ENCODE measurements at places on chromosomes 16 and 17. TPM values are rescaled to one million over a fixed set of nuclear protein-coding genes. Genes with fewer than 3 reads are reported as not detected.
A peak's percentile ranks its signal among the peaks of the same experiment; 100 is the strongest.

DNA sequence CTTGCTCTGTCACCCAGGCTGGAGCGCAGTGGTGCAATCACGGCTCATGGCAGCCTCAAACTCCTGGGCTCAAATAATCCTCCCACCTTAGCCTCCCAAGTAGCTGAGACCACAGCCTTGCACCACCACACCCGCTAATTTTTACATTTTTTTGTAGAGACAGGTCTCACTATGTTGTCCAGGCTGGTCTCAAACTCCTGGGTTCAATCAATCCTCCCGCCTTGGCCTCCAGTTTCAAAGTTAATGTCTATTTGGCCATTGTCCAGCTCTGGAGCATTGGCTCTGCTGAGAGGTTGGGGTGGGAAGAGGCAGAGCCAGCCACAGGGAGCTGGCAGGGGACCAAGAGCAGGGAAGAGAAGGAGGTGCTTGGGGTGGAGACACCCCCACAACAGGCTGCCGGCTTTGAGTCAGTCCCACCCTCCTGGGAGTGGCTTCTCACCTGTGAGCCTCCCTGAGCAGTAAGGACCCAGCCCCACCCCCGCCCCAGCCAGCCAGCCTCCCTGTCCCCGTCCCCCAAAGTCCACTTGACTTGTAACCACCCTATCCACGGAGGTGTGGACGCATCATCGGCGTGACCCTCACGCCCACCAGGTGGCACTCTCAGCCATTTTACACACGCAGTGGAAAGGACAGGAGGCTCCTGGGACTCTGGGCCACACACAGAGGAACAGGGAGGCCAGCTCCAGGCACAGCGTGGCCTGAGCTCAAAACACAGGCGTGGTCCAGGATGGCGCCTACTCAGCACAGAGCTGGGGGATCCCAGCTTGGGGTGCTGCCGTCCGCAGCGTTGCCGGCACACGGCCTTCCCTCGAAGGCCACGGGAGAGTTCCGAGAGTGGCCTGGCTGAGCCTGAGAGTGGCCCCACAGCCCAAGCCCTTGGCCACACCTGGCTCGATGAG lies 22.8 kb upstream of the PVALEF start:
- peak; percentile 99 for ATAC-seq

GRCh38 chr16:67474551-67475455 lies 6.2 kb downstream of the ATP6V0D1 start:
- no peak for ATAC-seq

DNA sequence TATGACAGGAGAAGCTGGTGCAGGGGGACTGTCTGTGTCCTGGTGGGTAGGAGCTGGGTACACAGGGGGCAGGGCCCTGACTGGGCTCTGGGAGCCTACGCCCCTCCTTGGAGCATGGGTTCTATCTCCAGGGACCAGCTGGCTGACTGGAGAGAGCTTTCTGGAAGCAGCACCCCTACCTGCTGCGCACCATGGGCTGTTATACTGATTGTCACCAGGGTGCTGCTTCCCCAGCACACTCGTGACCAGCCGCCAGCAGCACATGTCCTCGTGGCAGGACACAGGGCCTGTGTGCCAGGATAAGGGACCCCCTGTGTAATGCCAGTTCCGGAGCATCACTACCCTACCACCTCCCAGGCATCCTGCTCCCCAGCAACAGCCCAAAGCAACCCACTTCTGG lies 106.0 kb downstream of the AMFR start:
- ATAC-seq, result no peak

GRCh38 chr16:75261590-75262078 lies 10.2 kb upstream of the BCAR1 start:
- ATAC-seq, result no peak

- ATAC-seq, result no peak
Observed at GRCh38 chr16:55835581-55835980, 2.7 kb upstream of the CES1 start.

DNA sequence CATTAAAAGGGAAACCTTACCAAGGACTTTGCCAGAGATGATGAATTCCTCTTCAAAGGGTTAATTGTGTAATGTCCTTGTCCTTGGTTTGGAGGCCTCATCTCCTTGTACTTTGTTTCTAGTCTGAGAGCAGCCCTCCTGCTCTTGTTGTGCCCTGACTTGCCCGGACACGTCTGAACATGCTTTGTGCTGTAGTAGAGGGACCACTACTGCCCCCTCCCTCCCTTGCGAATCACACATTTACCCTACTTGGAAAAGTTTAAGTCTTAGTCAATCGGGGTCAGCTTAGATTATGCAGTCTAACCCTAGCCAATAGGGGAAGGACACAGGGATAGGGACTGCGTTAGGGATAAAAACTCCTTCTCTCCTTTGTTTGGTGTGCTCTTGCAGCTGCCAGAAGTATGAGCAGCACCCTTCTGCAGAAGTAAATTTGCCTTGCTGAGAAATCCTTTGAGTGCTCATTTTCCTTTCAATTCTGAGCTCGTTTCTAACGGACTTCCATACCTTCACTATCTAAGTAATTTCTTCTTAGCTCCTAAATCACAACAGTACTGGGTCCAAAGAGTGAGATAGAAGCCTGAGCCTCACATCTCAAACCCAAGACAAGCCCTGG lies 26.4 kb upstream of the CLEC3A start:
- ATAC-seq, result no peak

DNA sequence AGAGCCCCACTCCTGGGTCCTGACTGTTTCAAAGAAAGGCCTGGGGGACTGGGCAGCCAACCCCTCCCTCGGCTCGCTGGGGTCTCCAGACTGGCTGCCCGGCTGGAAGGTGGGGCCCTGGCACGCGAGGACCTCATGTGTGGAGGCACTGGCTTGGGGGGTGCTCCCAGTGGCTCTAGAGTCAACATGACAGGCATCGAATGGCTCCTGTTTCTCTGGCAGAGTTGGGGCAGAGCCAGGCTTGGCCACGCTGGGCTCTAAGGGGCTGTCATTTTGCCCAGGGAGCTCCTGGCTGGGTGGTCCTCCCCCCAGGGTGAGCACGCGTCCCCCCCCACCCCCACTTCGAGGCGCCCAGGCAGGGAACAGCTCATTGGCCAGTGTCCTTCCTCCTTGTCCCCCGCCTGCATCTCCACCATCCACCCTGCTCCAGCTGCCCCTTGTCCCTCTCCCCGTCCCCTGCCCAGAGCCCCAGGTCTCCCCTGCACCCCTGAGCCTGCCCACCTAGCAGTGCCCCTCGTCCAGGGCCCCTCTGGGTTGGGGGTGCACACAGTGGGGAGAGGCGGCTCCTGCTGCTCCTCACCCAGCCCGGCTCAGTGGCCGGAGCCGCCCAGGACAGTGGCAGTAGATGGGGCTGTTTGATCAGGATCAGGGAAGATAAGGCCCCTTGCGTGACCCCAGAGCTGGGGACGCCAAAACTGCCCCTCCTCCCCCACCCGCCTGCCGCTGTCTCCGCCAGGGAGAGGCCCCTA lies 2.7 kb downstream of the GCGR start:
- no peak for ATAC-seq

DNA sequence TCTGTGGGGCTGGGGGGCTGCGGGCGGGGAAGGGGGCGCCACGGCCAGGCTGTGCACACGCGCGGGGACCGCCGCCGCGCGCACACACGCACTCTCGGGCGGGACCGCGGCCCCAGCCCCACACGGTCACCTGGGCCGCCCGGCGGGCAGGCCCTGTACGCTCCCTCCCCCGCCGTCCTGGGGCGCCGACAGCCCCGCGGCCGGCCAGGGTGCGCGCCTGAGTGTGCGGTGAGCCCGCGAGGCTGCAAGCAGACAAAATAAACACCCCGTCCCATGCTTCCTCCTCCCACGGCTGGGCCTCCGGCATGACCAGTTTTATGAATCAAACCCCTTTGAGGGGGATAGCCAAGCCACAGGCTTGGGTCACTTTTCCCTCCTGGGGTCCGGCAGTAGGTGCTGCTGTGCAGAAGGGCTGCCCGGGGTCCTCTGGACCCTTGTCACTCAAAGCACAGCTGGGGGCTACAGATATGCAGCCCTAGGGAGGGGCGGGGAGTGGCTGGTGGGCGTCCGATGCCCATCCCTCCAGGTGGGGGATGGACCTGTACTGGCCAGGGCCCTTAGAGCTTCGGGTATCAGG lies 441 bp downstream of the VASN start:
- ATAC-seq, result peak; percentile 34

DNA sequence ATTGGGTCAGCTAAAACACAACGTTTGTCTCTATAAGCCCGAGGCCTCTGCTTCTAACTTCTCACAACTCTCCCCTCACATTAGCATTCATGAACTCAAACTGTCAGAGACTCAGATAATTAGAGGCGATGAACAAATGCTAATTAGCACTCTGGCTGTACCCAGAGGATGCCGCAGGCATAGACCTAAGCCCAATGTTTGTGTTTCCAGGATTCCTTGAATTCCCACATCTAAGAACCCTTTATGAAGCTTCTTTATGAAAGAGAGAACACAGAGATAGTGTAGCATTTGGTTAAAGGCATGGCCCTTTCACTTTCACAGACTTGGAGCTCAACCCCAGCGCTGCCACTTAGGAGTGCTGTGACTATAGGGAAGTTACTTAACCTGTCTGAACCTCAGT lies 512.2 kb downstream of the GRIN2A start:
- ATAC-seq, result peak; percentile 70

DNA sequence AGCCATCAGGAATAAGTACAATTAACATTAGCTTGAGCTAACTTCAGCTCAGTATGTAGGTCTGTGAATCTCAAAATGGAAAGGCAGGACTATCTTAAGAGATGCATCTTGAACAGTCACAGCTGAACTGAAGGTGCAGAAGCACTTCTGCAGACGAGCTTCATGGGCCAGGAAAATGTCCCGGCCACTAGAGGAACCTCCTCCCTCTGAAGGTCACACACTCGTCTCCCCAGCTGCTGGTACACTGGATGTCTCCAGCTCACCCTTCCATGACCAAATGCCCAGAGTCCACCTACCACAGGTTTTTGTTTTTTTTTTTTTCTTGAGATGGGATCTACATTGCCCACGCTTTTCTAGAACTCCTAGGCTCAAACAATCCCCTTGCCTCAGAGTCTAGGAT lies 33.2 kb downstream of the WDR59 start:
- no peak for ATAC-seq

- no peak for ATAC-seq
Observed at GRCh38 chr16:424623-425081, 797 bp upstream of the RAB11FIP3 start.

- ATAC-seq, result no peak
Observed at GRCh38 chr17:17151962-17152361, 54.2 kb downstream of the PLD6 start.

GRCh38 chr16:85061566-85061965 lies 34.0 kb downstream of the KIAA0513 start:
- no peak for ATAC-seq

- ATAC-seq, result no peak
Observed at GRCh38 chr17:72511874-72512273, 391.1 kb downstream of the SOX9 start.

GRCh38 chr16:70757183-70757582 lies 43.8 kb downstream of the VAC14 start:
- peak; percentile 37 for ATAC-seq

- peak; percentile 56 for ATAC-seq
Observed at GRCh38 chr16:84175350-84176081, 11.3 kb downstream of the TAF1C start.

- no peak for ATAC-seq
Observed at GRCh38 chr16:66269617-66270332, 96.7 kb upstream of the CDH5 start.

DNA sequence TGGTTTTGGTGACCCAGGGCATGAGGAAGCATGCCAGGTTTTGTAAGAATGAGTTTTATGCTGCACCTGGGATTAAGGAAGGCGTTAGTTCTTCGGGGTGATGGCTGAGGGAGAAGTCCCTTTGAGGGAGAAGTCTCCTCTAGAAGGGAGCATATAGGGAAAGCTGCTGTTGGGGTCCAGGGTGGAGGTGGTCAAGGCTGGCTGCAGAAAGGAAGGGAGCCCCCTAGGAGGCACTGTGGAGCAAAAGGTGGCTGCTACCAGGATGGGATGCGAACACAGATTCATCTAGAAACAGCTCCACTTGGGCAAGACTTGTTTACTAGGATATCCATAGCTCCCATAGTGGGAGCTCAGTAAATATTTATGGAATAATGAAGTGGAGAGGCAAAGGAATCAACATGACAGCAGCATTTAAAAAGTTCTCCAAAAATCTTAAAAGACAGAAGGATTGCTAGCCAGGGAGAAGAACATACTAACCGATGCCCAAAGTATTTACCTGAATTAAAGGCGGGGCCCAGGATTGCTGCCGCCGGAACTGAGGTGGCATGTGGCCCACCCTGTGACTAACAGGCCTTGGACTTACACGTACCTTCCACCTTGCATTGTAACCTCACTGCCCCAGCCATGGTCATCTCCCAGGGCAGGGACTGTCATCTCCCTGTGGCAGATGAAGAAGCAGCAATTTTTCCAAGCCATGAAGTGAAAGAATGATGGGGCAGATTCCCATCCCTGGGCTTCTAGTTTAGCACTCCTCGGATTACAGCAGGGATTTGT lies 7.1 kb upstream of the LPCAT2 start:
- no peak for ATAC-seq

DNA sequence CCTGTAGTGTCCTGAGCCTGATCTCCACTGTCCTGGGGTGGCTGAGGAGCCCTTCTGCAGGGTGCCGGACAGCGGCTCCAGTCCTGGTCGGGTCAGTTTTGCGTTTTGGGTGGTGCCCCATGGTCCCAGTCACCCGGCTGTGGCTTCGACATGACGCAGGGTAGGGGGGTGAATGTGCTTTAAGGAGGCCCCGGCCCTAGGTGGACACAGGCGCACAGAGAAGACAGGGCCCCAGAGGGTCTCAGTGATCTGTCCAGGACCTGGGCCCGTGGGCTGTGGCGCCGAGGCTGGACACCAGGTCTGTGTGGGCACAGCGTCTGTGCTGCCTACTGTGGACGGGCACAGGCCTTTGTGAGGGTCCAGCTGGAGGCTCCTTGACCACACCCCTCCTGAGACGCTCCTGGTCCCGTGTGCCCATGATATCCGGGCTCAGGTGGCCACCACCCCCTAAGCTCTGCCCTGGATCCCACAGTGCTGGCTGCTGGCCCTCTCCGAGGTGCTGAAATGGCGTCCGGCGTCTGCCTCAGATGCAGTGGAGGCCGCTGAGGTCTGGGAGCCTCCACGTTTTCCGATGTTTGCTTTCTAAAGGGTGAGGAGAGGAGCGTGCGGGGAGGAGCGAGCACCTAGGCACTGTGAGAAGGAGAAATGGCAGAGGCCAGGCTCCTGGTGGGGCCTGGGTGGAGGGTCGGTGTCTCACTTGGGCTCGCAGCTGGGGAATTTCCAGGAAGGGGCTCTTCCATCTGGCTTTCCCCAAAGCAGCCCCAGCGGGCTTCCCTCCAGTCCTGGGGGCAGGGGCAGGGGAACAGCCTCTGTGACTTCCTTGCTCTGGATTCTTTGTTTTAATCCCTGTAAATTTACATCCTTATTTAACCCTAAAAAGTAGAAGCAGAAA lies 56.1 kb upstream of the ACSF3 start:
- peak; percentile 22 for ATAC-seq

CRHR1 gene
- total RNA-seq, result 11.3 TPM

GAST gene
- total RNA-seq, result not detected

MRM3 gene
- 26.9 TPM for total RNA-seq

CIITA gene
- 0.64 TPM for total RNA-seq

PRSS53 gene
- total RNA-seq, result 0.65 TPM

ZNHIT3 gene
- 60.7 TPM for total RNA-seq

PARD6A gene
- 13.9 TPM for total RNA-seq

ASGR1 gene
- total RNA-seq, result 24.7 TPM

JPH3 gene
- total RNA-seq, result 2.5 TPM

ANKRD40CL gene
- 0.64 TPM for total RNA-seq

TTYH2 gene
- 9.9 TPM for total RNA-seq
